ENCODE measurements at places on chromosomes 5 and 9.

GRCh38 chr5:126178521-126178920, 244.7 kb upstream of the GRAMD2B start:
- DNase-seq: no peak

- DNase-seq: no peak
Observed at GRCh38 chr9:121634329-121635261, 16.8 kb upstream of the DAB2IP start.

DNA sequence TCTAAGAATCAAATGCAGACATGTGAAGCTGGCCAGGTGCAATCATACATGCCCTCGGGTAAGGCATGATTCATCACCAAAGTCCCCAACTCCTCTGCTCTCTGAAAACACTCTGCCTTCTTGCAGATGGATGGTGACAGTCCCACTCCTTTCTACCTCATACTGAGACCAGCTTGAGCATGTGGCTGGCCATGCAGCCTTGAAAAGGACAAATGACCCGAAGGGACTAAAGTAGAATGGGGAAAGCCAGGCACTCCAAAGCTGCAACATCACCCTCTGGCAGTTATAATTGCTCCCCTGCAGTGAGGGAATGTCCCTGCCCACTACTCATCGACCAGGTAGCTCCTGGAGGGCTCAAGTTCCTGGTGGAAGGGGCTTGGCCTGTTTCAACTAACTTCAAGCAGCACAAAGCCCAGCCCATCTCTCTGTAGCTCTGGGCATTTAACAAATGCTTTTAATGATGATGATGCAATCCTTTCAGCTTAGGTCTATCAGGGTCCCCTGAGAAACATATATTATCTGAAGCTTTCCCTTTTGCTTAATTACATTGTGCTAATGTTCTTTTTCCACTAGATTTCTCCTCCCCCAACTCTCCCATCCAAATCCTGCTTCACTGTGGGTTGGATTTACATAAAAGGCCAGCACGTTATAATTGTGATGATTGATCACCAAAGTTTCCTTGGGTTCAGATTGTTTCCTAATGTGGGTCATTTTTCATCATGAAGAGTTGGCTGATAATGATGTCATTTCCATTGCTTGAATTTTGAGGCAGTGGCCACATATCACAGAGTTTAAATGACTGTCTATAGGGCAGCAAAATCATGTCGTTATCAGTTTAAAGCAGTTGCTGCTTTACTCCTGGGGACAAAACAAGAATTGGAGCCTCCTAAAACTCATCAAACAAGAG, 436.5 kb upstream of the SLC30A5 start:
- no peak for DNase-seq

DNA sequence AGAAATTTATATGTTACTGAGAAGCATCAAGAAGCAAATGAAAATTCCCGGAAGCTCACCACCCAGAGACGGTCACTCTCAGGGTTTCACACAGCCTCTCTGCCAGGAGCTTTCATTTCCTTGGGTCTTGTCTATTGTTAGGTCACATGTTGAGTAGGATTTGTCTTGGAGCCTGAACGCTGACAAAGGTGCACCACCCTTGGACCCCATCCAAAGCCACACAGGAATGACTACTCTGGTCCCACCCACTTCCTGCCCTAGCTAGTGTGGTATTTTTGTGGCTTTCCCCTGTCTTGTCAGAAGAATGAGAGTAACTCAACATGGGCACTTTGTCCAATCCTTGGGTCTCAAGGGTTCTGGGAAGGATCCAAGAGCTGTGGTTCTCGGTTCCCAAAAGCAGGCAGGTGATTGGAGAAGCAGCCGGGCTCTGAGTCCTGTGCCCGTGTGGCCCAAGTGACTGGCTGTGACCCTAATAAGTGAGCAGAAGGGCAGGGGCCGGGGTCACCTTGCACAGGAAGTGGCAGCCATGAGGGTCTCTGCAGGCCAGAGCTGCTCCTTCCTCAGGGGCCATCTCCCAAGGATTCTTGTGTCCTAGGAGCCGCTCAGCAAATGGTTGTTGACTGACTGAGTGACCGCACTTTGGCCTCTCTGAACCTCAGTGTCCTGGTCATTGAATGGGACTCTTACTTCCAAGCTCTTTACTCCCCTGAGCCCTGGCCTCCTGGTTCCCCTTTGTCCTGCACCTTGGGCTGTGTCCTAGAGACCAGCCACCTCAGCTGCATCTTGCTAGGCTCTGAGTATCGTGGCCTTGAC, 6.9 kb downstream of the FGD3 start:
- peak; percentile 19 for DNase-seq

GRCh38 chr9:34690983-34691935, at the start of gene CCL19:
Gene CCL19, minus strand, starts transcription at chr9:34691276. Its CDS starts 137 bp downstream, at chr9:34691139.
- DNase-seq: no peak

GRCh38 chr5:170623576-170624181, 119.9 kb downstream of the KCNIP1 start:
- DNase-seq: no peak

DNA sequence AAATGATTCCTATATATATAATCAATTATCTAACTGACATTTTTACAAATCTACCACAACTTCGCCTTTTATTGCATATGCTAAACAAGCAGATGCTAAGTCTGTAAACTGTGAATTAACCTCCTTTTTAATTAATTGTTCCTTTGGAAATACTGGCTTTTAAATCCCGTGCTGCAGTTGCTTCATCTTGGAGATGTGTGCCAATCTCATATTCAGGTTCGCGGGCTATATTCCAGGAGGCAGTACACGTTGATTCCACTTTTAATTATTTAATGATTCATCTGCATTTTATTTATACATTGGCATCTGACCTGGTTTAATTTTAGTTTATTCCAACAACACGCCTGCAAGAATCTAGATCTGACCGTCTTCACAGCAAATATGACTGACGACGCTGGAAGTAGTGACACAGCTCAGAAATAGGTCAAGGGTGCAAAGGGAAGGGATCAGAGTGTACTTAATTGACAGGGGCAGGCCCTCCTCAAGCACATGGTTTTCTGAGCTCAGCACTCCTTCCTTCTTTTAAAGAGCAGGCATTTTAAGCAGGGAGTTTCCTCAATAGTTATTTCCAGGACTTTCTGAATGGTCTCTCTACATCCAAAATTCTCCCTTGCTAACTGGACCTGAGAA, 125.2 kb downstream of the GLIS3 start:
- DNase-seq: no peak

DNA sequence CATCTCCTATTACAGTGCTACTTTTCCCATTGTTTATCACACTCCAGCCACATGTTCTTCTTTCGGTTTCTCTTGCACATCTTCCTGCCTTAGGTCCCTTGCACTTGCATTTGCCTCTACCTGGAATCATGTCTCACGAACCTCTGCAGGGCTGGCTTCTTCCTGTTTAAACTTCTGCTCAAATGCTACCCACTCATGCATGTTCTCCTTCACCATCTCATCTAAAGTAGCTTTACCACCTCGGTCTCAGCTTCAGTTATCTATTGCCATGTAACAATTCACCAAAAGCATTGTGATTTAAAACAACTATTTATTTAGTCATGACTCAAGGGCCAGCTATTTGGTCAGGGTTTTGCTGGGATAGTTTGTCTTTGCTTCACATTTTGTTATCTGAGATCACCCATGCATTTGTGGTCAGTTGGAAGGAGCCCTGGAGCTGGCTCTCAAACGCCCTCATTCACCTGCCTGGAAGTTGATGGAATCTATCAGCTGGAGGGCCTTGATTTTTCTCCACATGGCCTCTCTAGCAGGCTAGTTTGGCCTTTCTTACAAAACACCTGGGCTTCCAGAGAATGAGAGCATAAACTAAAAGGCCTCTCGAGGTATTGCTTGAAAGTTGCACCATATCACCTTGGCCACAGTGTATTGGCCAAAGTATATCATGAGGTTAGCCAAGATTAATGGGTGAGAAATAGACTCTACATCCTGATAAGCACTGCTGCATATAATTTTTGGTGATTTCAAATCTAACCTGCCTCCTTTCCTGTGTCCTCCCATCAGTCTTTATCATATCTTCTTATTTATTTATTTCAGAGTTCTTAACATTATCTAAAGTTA, 21.4 kb downstream of the SPINK1 start:
- DNase-seq: no peak
